ENCODE measurements at places on chromosomes 5 and 9.

GRCh38 chr5:172312286-172312685 lies 28.7 kb upstream of the UBTD2 start:
- DNase-seq: no peak

DNA sequence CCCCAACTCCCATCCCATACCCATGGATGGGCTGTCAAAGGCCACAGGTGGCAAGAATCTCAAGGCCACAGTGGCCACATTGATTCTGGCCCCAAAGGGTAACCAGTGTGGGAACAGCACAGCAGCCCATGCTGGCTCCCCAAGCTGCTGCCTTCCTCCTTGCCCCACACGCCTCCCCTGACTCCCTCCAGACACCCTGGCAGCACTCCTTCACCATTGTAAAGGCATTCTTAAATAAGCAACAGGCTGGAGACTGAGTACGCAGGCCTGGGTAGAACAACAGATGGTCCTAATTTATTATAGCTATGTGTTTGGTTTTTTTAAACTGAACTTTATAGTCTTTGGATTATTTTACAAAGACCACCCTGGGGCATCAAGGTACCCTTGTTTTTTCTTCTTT lies 158.8 kb downstream of the TSSK1B start:
- DNase-seq: no peak

- DNase-seq: no peak
Observed at GRCh38 chr9:120870206-120870605, 6.8 kb downstream of the PHF19 start.

- DNase-seq: no peak
Observed at GRCh38 chr9:32863291-32863690, 80.0 kb downstream of the TMEM215 start.

GRCh38 chr5:179795049-179795862 lies 1.5 kb downstream of the LTC4S start:
- DNase-seq: no peak

DNA sequence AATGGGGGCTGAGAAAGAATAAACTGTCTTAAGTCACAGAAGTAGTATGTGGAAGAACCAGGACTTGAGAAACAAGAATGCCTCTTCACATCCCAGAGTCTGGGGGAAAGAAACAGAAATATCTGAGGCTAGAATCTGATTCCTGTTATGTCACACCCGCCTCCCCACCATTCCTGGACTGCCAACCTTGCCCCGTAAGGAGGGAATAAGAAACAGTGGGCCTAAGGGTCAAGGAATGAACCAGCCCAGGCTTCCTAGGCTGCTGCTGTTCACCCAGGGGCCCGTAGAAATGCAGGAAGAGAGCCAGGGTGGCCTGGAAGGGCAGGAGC lies 4.3 kb downstream of the PCDH1 start:
- DNase-seq: no peak

DNA sequence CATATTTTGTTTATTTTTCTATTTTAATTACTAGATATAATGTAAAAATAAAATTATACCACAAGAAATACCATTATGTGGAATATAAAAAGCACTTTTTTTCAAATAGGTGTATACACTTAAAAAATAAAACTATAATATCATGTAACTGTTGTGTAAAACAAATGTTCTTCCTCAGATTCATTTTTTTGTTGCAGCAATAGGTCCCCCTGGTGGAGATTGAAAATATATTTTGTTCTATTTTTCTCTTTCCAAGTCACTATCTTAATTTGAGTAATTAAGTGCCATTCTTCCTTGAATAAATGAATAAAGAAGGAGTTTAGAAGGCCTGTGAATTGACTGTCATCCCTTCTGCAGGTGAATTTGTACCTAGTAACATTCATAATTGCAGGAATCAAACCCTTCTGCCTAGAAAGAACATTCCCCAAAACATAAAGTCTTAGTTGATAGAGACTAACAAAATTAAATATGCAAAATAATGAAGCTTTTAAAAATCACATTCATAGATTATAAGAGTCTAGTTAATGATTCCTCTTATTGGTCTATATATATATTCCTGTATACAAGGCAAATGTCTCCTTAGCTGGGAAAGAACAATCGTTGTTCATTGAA lies 23.4 kb downstream of the CETN3 start:
- DNase-seq: no peak

DNA sequence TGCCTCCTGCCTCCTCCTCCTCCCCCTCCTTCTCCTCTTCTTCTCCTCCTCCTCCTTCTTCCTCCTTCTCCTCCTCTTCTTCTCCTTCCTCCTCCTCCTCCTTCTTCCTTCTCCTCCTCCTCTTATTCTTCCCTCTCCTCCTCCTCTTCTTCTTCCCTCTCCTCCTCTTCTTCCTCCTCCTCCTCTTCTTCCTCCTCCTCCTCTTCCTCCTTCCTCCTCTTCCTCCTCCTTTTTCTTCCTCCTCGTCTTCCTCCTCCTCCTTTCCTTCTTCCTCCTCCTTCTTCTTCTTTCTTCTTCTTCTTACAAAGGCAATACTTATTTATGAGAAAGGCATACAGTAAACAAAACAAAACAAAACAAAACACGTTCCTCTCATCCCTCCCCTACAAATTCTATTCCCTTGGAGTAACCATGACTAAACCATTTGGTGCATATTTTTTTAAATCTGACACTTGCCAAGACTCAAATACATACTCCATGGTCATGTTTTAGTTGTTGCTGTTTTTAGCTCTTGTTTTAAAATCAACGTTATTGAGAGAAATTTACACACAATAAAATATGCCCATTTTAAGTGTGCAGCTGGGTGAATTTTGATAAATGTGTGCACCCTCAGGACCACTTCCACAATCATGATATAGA lies 135.6 kb downstream of the FOXD1 start:
- no peak for DNase-seq

DNA sequence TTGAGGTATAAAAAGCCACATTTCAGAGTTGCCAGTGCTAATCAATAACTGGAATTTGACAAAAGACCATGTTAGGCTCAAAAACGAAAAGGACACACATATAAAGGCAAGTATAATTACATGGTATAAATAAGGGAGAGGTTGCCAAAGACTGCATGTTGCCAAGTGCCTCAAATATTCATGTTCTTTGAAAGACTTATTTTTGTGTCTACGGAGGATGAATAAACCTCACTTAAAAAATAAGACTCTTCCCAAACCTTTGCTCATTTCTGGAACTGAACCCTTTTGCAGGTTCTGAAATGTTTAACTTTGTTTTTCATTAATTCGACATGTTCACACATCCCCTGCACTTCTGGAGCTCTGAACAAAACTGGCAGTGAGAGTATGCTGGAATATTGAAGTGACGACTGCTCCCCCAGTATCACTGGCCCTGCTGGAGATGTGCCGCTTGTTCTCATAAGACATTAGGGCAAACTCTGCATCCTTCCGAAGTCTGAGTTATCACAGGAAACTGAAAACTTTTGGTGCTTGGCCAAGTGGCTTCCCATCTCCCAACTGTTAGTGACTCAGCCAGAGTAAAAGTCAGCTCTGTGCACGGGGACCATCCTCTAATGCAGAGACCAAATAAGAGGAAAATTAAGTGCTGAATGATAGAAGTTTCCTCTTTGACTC lies 336.8 kb downstream of the GLIS3 start:
- DNase-seq: no peak

- no peak for DNase-seq
Observed at GRCh38 chr9:35618854-35619799, 914 bp upstream of the CD72 start.

- no peak for DNase-seq
Observed at GRCh38 chr9:90787771-90788460, 13.7 kb upstream of the SYK start.

DNA sequence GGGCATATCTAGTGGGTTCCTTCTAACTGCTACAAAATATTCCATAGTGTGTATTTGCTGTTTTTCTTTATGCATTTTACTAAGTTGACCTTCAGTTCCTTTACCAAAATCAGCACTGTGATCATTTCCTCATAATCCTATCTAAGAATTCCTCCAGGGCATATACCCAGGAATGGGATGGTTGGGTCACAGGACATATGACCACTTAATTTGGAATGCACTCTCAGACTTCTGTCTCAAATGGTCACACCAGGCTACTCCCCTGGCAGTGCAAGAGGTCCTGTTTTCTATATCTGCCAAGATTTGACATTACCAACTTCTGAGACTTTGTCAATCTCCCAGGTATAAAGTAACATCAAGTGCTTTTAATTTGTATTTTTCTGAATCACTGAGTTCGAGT lies 63.9 kb downstream of the ADAMTS12 start:
- no peak for DNase-seq

- peak; percentile 14 for DNase-seq
Observed at GRCh38 chr9:121201045-121201737, 478 bp downstream of the RAB14 start.

Data from stimulated activated CD8-positive, alpha-beta memory T cell treated with anti-CD3 and anti-CD28 coated beads, Interleukin-4, amount 100 ng/mL, for 1 hour (primary cell).